ENCODE measurements at places on chromosomes 2 and 18.

- DNase-seq = no peak
Observed at GRCh38 chr2:147456779-147457178, 388.1 kb upstream of the ACVR2A start.

- no peak for DNase-seq
Observed at GRCh38 chr2:234623521-234623991, 126.7 kb upstream of the ARL4C start.

DNA sequence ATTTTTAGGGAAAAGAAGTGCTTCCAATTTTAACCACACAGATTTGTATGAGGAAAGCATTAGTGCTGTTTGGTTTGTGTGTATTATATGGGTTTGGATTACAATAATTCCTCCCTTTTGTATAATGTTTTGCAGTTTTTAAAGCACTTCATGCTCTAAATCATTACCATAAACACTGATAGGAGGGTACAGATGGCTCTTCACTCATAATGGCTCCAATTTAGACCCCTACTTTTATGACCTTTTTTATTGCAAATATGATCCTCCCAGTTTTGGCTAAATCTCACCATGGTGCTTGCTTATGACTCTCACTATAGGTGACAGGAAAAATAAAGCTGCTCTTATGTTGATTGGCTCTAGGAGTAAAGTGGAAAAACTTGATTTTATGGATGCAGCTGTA lies 23.8 kb upstream of the TMEM17 start:
- no peak for DNase-seq

DNA sequence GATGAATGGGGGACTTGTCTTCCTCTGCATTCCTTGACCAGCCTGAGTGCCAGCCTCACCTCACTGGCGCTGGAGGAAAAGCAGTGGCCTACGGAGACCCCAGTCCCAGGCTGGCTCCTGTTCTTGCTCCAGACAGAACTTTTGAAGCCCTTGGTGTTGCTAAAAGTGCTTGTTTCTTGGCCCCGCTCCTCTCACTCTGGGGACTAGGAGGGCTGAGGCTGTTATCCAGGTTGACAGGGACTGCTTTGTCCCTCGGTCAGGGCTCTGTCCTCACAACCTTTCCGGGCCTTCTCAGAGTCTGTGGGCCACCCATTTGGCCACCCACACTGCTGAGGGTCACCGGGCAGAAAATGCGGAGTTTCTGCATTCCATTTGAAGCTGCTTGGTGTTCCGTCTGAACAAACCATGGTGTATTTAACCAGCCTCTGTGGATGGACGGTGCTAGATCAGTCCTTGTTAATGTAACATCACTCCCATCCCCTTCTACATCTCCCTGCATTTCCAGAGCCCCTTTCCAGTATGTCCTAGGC lies 25.6 kb downstream of the B3GNT7 start:
- DNase-seq = no peak

GRCh38 chr2:60414495-60415138 lies 138.8 kb downstream of the BCL11A start:
- no peak for DNase-seq
